ENCODE measurements at places on chromosomes 2 and 18.

GRCh38 chr18:75208155-75208835 lies 644 bp downstream of the PTGR3 start:
- DNase-seq, result no peak

DNA sequence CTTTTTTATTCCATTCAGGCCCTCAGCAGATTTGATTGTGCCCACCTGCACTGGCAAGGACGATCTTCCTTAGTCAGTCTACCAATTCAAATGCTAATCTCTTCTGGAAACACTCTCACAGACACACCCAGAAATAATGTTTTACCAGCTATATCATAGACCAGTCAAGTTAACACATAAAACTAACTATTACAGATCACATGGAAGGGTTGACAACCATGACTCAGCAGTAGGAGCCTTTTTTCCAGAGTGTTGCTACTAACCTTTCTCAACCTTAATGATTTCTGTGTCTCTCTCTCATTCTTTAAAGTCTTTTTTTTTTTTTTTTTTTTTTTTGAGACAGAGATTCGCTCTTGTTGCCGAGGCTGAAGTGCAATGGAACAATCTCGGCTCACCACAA lies 143.5 kb upstream of the MSH6 start:
- DNase-seq, result no peak

DNA sequence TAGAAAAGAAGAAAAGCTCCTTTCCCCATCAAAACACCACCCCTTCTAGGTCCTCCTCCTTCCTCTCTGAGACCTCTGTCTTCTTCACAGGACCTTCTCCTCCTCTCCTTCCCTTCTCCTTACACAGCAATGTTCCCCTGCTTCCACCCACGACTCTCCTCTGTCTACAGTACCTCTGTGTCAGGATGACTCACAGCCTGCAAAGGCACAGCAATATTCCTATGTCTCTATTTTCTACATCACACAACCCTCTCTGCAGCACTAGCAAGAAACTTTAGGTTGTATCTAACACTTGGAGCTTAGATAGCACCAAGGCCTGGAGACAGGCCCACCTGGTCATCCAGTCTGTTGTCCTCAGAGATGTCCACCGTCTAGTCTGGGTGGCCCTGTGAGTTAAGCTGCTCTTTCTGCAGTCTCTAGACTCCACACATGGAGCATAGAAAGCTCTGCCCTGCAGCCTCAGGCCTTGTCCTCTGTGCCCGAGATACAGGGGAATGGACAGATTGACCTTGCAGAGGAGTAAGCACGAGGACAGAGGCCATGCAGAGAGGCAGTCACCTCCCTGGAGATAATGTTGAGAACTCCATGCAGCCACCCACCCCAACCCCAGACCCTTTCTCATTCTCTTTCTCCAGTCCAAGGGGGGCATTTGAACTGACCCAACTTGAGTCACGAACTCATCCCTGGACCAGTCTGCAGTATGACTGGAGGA lies 212.0 kb downstream of the TNS1 start:
- DNase-seq, result no peak

GRCh38 chr2:26849056-26849999 lies 1.4 kb downstream of the DPYSL5 start:
- DNase-seq, result no peak

GRCh38 chr2:160380000-160380570 lies 113.5 kb downstream of the RBMS1 start:
- no peak for DNase-seq

- no peak for DNase-seq
Observed at GRCh38 chr18:43965691-43966090, 688.4 kb upstream of the SYT4 start.

DNA sequence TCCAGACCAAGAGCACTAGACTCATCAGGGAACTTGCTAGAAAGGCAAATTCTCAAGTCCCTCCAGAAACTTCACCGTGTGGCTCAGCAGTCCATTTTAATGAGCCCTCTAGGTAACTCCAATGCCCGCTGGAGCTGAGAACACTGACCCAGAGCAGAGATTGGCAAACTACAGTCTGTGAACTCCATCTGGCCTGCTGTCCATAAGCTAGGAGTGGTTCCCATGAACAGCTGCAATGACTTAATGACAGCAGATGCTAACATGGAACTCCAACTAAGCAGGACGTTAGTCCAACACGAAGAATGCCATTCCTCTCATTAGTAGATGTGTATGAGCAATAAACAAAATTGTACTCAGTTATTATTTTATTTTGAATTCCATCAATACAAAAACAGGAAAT lies 371.9 kb downstream of the STK39 start:
- DNase-seq, result no peak

DNA sequence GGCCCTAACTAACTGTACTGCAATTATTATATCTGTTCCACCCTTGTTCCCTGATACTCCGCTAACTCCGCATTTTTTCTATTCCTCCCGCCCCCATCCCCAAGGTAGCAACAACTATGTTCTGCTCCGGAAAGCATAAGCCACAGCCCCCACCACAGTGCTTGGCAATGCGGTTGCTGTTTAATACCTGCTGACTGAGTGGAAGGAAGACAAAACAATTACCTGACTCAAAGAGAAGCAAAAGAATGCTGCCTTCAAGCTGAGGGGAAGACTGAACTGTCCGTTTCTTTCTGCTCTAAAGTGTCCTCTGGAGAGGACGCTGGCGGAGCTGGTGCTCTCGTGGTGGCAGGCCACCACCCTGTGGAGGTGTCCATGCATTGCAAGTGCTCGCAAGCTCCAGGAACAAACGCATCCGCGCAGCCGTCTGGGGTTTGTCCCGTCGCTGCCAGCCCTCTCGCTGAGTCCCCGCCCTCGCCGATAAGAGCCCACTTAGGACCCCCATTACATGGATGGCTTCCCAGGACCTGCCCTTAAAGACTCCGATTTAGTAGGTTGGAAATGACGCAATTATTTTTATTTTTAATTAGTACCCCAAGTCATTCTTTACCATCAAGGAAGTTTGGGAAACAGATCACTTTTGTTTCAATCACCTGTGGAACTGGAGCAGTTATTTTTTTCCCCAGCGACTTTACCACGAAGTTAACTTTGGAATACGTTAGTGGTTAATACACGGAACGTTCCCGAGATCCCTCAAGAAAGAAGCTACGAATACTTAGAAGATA lies 1.6 kb upstream of the MYL12A start:
- peak; percentile 57 for DNase-seq

- no peak for DNase-seq
Observed at GRCh38 chr2:126761981-126762878, 106.3 kb downstream of the GYPC start.

DNA sequence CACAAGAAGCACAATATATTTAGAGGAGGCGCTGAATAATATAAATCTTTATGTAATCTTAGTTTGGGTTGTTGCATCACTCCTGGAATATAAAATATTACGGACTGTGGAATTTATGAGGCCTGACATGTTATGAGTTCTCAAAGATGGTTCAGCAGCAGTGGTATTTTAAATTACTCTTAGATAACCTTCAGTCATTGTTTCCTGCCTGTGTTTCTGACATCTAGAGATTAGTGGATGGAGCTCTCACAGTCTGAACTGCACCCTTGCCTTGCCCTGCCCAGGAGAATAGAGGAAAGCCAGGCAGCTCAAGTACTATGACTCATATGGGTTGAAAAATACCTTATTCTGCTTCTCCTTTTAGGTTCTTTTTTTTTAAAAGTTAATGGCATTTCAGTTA lies 70.0 kb downstream of the ACSL3 start:
- DNase-seq, result no peak

DNA sequence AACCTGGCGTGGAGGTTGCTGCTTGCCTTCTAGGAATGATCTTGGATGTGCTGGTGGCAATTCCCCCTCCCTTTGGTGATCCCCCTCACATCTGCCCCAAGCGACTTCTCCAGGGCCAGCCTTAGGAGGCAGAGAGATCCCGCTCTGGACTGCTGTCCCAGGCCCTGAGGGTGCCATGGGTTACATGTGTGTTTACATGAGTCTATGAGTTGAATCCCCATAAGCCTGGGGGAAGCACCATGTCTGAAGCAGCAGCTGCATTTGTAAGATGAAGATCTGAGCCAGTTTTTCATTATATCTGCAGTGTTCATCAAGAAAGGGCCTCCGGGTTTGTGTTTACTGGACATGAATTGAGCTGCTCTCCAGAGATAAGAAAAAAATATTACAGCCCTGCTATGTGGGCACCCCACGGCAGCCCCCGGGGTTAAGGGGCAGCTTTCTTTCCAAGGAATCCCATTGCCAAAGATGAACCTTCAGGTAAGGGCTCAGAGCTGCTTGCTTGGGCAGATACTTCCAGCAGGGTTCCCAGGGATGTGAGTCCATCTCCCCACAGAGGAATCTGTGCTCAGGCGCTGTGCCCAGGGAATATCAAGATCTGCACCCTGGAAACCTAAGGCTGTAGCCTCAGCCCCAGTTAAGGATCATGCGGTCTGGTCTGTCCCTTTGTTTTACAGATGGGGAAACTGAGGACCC lies 46.0 kb downstream of the MRPS5 start:
- no peak for DNase-seq

GRCh38 chr2:230811508-230811907 lies 53.2 kb upstream of the ITM2C start:
- no peak for DNase-seq

- no peak for DNase-seq
Observed at GRCh38 chr2:229917793-229918192, 4.0 kb downstream of the TRIP12 start.

- DNase-seq, result no peak
Observed at GRCh38 chr2:147989809-147990403, 30.6 kb downstream of the ORC4 start.

GRCh38 chr18:23406271-23406787 lies 46.8 kb upstream of the RIOK3 start:
- DNase-seq, result no peak

GRCh38 chr2:23483791-23484190 lies 98.8 kb downstream of the KLHL29 start:
- no peak for DNase-seq

GRCh38 chr2:100621371-100621951 lies 58.7 kb downstream of the PDCL3 start:
- DNase-seq, result no peak

GRCh38 chr2:208407667-208408066 lies 1.1 kb downstream of the PTH2R start:
- no peak for DNase-seq
